ENCODE measurements at places on chromosomes 5 and 9.

DNA sequence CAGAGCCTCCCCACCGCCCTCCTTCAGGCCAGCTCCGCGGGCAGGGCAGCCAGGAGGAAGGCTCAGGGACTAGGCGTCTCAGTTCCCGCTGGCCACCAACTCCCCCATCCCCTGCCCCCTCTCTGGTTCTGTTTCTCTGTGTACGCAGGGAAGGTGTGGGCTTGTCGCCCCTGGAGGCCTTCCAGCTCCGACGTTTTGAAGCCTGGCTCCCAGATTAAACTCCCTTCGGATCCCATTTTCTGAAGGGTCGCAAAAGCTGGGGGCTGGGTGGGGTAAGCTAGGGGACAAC lies 346 bp downstream of the ATOX1 start:
- no peak for DNase-seq

DNA sequence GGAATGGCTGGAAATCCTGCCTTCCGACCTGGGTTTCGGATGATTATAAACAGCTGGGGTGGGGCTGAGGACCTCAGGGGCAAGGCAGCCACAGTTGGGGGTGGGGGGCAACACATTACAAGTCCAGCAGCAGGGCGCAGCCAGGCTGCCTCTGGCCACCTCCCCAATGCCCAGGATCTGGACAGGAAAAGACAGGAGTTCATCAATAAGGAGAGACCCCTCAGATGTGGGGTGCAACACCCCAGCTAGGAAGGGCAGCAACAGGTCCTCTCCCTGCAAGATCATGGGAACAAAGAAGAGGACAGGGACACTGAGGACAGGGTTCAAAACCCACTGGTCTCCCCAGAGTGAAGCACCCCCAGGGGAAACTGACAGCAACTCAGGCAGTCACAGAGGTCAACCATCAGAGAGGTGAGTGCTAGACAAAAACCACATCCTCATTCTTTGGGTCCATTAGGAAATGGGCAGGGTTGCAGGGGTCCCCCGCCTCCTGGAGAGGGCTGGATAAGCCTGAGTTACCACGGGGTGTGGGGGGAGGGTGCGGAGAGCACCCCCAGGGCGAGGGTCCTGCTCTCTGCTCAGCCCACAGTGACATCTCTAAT lies 33.5 kb downstream of the SEMA4D start:
- DNase-seq, result no peak

DNA sequence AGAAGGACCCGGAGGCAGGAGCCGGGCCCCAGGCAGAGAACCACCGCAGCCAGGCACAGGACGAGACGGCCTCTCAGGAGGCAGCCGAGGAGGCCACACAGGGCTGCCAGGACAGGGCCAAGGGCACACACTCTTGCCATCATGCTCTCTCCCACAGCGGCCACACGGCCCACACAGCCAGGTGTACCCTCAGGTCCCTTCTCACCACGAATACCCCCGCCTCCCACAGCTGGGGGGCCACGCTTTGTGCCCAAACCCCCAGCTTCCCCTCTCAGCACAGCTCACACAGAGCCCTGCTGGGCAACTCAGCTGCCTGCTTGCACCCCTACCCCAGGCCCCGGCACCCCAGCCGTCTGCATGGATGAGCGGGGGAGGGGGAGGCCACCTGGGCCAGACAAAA lies 5.3 kb downstream of the SSNA1 start:
- no peak for DNase-seq

GRCh38 chr5:39023121-39023520 lies 51.1 kb downstream of the RICTOR start:
- DNase-seq, result no peak

GRCh38 chr9:19522558-19522957 lies 113.7 kb downstream of the ACER2 start:
- DNase-seq, result no peak

GRCh38 chr9:88996046-88996920 lies 5.0 kb downstream of the S1PR3 start:
- DNase-seq, result no peak

- DNase-seq, result peak; percentile 80
Measured at GRCh38 chr9:114505187-114506081, at the start of gene WHRN. Gene WHRN, minus strand, starts transcription at chr9:114505473. Its CDS starts 672 bp downstream, at chr9:114504801.

DNA sequence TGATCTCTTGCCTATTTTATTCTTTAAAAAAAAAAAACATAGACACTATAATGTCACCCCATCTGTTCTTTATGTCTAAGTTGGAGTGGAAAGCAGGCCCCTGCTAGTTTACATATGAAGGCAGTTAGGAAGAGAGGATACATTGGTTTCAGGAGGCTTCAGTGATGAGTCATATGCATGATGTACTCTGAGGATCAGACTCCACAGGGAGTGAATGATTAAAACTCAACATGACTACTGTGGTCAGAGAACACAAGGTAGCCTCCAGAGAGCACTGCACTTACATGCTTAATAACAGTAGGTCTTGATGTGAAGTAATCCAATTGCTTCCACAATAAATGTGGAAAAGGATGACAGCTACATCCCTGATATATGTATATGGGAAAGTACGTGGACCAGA lies 22.7 kb upstream of the FSTL4 start:
- DNase-seq, result peak; percentile 58

- peak; percentile 67 for DNase-seq
Measured at GRCh38 chr5:171155621-171156020, 153.4 kb upstream of the TLX3 start.

DNA sequence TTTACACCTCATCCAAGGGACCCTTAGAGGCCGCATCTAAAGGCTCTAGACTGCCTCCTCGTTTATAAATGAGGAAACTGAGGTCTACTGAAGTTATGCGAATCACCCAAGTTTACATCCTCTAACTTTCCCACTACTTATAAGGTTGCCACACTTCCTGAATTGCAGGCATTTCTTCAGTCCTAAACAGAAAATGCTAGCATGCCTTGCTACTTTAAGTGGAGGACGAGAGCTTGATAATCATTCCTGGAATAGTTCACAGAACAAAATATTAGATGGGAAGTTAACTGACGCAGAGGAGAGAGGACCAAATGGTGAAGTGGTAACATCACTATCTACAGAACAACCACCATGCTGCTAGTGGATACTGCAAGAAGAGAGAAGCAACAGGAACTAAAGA lies 85.8 kb downstream of the GNAQ start:
- DNase-seq, result peak; percentile 92

DNA sequence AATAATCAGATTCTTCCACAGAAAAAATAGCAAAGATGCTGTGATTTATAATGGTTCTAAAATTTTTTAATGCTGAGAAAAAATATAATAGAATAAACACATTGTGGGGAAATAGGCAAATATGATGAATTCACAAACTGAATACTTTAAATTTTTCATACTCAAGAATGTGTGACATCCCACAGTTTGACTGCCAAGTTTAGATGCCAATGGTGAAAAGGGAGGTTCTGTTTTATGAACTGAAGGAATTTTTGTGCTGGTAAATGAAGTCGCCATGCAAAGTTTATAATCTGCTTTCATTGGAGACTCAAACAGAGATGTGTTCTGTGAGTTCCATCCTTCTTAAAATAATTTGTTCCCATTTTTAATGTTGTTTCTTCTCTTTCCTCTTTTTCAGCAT lies 367.5 kb upstream of the ADAMTS16 start:
- no peak for DNase-seq

- DNase-seq, result peak; percentile 78
Measured at GRCh38 chr5:118791926-118792734, 196.2 kb downstream of the DTWD2 start.

GRCh38 chr5:43017428-43017815 lies 22.7 kb downstream of the ANXA2R start:
- DNase-seq, result peak; percentile 42

DNA sequence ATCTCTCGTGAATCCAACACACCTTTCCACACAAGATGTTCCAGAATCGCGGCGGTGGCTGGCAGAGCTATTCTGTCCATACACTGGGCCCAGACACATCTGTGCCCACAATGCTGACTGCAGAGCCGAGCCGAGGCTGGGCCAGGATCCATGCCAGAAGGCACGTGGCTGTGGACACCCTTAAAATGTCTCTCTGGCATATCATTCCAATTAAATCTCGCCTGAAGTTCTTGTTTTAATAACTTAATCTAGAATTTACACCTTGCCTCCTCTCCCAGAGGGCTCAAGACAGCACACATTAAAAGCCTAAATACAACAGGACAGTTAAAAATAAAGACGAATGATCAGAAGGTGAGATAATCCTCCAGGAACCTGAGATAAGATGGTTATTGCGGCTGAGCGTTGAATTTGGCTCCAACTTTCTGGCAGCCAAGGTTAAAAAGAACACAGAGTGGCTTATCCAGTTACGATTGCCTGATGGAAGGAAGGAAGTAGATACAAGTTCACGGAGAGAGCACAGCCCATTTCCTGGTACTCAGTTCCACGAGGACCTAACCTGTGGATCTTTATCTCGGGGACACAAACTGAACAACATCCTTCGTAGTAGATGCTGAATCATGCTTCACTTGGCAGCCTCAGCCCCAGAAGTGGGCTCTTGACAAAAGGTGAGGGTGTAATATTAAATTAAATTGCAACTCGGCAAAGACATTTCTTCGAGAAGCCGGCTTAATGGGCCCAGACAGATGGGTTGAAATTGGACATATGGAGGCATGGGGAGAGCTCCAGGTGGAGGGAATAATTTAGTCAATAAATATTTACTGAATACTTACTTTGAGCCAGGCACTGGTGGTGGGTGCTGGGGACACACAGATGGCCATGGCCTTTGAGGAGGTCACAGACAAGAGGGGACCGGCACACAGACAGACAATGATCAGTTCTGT lies 86.0 kb upstream of the TBC1D2 start:
- DNase-seq, result no peak

GRCh38 chr9:107336718-107337360 lies 53.8 kb downstream of the RAD23B start:
- peak; percentile 40 for DNase-seq

DNA sequence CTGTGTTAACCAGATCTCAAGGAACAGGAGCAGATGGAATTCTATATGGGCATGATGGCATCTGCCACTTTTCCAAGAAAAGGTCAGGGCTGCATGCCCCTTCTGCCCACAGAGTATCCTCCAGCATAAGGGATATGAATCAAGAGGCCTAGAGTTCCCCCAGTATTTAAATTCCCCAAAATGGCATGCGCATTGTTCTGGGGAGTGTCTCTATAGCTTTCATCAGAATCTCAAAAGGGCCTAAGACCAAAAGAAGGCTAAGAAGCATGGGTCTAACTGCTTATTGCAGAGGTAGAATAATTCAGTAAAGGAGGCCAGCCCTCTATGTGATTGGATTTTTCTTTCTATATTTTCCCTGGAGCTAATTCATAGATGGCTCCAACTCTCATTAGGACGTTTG lies 114.2 kb upstream of the SPIN1 start:
- DNase-seq, result no peak

GRCh38 chr5:124210111-124210910 lies 536.1 kb downstream of the ZNF608 start:
- no peak for DNase-seq

- DNase-seq, result no peak
Measured at GRCh38 chr9:89655056-89655989, 50.5 kb downstream of the GADD45G start.

- peak; percentile 47 for DNase-seq
Measured at GRCh38 chr5:56025151-56025885, 30.6 kb upstream of the IL6ST start.

DNA sequence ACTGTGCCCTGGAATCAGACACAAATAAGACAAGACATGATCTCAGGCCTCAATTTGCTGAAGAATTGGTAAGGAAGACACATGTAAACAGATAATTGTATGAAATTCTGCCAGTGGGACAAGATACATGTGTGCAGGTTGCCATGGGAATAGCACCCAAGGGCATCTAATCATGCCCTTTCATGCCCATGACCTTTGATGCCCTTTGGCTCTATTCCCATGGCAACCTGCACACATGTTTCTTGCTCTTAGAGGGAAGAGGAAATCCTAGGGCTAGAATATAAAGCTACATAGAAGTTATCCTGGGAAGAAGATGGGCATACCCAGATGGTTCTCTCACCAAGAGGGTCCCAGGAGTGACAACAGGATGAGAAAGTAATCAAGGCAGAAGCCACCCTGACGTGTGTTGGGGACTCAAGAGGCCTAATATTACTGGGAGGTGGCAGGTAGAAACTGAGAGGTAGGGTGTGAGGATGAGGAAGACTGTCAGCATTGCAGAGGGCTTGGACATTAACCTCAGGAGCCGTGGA lies 34.4 kb downstream of the P4HA2 start:
- DNase-seq, result no peak

DNA sequence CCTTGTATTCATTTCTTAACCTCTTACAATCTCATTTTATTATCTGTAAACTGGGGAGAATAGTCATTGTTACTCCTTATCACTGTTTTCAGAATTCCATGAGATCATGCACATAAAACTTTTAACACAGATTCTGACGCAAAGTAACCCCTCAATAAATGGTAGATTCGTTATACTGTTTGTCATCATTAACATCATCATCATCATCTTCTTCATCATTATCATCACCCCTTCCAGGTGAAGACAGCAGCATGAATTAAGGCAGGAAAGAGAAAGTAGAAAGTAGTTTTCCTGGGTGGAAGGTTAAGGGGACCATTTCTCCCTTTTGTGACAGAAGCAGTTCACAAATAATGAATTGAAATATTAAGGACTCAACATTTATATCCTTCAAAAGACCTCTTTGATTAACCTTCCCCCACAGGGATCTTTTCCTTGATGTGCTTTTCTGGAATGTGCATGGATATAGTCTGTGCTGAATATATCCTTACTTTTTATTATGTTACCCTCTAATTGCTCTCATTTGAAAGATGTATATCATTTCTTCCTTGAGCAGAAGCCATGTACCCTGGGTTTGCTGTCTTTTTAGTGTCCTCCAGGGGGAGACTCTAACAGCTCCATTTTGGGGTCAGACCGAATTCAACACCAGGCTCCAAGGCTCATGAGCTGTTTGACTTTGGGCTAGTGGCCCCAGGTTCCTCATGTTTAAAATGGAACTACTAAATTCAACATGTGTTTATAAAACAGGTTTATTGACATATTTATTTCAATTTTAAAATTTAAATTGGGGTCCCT lies 1029.9 kb upstream of the WWC1 start:
- no peak for DNase-seq

GRCh38 chr9:86562691-86563090 lies 208.5 kb upstream of the TUT7 start:
- DNase-seq, result no peak

- no peak for DNase-seq
Measured at GRCh38 chr5:5359618-5360017, 62.9 kb upstream of the ICE1 start.

DNA sequence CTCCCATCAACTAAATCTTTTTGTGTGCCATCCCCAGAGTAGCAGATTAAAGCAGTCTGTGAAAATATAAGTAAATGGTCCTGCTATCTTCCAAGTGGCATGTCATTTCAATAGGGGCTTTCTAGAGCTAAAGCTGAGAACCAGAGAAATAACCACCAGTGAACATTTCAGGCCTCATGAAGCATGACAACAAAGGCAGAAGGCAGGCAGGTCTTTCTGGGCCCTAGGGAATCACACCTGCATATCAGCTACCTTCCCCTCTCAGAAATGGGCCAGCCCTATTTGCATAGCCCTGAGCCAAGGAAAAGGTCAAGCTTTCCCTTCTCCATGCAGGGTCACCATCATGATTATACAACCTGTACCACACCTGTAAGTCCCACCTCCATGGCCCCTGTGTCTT lies 205.3 kb downstream of the DEPDC1B start:
- no peak for DNase-seq
